ENCODE measurements at places on chromosomes 7 and 10.

DNA sequence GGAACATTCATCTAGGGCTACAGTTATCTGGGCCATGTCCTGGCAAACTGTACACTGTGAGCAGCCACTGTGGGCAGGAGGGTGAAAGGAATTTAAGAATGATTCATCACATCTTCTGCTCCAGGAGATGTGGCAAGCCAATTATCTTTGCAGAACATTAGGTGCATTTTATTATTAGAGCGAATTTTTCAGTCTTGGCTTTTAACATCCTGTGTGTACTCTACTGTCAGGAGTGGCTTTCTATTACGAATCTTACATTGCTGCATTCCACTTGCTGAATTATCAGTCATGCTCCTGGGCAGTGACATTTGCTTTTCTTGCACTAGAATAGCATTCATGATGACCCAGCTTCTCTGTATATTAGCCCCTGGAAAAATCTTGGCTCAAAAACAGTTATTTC lies 109.2 kb upstream of the TARP start:
- DNase-seq, result no peak

DNA sequence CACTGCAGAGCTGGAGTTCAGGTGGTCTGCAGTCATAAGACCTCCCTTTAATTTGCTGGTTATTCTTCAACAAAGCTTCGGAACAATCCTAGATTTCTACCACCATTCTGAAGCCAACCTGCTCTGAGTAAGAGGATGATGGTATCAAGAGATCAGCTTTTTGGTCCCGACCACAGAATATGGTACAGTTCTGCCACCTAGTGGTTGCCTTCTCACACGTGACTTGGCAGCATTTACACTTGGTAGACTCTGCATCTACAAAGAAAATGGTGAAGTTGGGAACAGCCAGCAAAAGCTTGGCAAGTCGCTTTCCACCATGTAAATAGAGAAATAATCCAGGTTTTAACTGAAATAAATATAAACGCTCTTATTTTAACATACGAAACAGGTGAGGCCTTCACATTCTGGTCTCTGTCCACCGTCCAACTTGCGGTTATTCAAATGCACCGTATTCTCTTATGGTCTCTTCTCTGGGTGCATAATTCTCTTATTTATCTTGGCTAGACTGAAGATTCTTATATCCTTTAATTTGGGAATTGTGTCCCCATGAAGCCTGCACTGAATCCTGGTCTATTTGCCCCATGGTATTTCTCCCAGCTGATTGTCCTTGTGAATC lies 173.9 kb upstream of the GRM3 start:
- DNase-seq, result peak; percentile 2

- DNase-seq, result peak; percentile 57
Measured at GRCh38 chr10:8137272-8137681, 82.8 kb downstream of the GATA3 start.

DNA sequence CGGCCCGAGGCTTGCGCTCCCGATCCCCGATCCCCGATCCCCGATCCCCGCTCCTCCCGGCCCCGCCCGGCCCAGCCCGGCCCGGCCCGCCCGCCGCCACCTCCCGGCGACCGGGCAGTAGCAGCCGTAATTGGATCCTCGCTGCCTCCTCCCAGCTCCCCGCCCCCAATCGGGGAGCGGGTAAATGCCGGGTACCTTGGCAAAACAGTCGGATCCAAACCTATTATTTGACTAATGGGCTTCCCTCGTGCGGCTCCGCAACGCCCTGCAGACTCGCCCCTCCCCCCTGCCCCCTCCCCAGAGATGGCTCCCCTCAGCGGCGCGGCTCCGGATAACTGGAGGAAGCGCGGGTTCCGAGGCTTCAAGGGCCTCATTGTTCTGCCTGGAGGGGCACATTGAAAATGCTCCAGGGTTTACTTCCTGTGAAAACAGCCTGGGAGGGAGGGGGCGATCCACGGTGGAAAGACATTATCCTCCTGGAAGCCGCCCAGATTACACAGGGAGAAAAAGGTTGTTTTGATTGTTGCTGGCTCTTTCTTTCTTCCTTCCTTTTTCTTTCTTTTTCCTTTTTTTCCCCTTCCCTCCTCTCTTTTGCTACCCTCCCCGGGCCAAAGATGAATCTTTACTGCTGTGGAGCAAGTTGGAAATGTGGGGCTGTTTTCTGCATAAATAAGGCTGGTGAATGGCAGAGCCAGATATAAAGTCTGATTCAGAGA lies 94.7 kb upstream of the ZMIZ1 start:
- no peak for DNase-seq

DNA sequence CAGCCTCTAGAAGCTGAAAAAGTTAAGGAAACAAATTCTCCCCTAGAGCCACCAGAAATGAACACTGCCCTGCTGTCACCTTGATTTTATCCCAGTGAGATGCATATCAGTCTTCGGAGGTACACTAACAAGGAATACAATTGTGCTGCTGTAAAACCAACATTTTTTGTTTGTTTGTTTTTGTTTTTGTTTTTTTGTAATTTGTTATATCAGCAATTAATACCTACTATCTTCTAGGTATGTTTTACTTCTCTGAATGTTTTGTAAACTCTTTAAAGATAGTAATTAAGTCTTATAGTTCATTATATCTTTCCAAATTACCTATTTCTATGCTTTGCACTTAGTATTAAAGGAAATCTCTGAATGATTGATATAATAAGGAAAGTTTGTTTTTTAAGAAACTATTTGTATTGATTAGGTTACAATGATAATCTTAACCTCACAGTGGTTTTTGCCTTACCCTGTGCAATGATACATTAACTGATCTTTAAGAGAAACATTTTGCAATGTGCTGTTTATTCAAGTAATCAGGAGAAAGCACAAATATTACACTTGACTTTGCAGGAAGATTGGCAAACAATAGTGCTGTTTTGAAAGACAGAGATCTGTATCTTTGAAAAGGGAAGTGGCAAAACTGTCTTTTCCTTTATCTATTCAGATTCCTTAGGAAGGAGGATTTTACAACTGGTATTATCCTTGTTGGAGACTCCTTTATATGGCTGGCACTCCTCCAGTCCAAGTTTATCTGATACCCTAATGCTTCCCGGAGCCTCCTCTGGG lies 11.3 kb upstream of the HGF start:
- DNase-seq, result no peak

DNA sequence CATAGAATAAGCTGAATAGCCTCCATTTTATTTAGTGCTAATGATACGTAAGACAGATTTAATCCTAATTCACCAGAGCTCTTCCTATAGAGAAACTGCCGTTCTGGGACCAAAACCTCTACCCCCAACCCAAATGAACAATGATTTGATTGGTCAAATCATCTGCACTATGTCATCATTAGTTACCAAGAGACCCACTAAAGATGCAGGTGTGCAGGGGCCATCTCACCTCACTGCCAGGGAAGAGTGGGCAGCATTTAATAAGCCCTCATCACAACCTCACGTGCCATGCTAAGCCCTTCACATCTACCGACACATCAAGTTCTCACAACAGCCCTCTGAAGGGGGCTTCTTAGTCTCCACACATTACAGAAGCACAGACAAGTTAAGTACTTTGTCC lies 87.0 kb downstream of the VIPR2 start:
- no peak for DNase-seq

GRCh38 chr10:132066812-132067211 lies 1.1 kb downstream of the JAKMIP3 start:
- no peak for DNase-seq

- DNase-seq, result no peak
Measured at GRCh38 chr10:117256910-117257309, 16.0 kb downstream of the SLC18A2 start.

GRCh38 chr7:26393818-26394217 lies 102.2 kb downstream of the SNX10 start:
- DNase-seq, result no peak

DNA sequence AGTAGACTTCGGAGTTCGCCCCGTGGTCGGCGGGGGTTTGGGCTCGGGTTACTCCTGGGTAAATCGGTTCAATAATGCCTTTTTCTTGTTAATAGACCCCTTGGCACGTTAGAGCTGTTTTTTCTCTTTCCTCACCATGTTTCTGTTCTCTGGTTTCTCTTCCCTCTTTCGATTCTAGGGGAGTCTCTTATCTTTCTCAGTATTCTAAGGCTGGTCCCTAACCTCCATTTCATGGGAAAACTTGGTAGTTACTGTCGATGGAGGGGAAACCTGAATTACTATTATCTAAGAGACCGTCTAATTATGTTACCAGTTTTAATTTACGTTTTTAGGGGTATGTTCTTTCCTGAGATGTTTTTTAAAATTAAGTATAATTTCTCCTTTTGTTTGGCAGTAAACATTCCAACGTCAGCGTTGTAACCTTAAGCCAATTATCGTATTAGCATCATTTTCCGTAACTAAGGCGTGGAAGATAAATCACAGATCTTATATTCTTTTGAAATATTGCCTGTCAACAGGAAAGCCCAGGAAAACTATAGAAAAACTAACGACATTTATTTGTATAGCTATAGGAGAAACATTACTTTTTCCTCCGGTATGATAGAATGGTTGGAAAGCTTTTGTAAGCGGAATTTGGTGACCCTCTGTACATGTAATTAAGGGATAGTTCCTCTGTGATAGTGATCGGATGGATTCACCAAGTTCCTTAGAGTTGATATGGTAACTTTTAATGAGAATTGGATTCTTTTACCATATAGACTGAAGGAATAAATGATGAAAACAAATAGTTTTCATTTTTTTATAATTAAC lies 847 bp downstream of the BTAF1 start:
- no peak for DNase-seq

- DNase-seq, result no peak
Measured at GRCh38 chr10:110040108-110040507, 32.3 kb downstream of the ADD3 start.

- no peak for DNase-seq
Measured at GRCh38 chr10:105974803-105975456, 1189.6 kb downstream of the SORCS1 start.

- no peak for DNase-seq
Measured at GRCh38 chr10:50600831-50601477, 22.8 kb downstream of the SGMS1 start.

DNA sequence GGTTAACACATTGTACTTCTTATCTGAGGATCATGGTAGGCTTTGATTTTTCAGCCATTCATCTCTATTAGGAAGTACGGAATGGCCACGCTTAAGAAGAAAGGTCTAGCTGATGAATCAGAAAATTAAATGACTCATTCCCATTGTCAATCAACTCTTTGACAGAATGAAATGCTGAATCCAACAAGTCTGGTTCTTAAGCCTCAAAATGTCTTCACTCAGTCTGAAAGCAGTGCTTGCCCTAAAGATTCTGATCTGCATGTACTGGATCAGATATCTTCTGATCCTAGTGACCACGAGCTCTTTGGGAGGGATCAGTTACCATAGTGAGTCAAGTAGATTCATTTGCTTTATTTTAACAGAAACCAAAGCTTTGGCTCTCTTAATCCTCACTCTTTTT lies 5.7 kb upstream of the CELF2 start:
- no peak for DNase-seq

DNA sequence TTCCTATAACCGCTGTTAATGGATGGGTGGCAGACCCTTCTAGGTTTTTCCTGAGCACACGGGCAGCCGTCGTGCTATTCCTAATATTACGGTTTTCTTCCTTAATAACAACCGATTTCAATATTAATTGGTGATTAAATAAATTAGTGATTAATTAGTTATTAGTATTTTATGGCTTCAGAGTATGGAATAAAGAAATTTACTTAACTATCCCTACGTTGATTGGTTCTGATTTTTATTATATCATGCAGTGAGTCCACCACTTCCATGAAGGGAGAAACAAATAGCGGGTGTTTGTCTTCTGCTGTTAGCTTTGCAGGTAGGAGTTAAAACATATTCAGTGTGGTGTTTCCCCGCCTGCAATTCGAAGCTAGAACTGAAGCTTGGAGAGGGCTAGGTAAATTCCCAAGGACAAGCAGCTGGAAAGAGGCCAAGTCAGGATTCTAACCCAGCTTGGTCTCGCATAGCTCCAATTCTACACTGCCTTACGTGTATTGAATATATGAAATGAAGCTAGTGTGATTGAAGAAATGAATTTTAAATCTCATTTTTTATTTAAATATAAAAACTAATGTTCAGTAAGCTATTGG lies 928 bp upstream of the CSTF2T start:
- DNase-seq, result no peak

DNA sequence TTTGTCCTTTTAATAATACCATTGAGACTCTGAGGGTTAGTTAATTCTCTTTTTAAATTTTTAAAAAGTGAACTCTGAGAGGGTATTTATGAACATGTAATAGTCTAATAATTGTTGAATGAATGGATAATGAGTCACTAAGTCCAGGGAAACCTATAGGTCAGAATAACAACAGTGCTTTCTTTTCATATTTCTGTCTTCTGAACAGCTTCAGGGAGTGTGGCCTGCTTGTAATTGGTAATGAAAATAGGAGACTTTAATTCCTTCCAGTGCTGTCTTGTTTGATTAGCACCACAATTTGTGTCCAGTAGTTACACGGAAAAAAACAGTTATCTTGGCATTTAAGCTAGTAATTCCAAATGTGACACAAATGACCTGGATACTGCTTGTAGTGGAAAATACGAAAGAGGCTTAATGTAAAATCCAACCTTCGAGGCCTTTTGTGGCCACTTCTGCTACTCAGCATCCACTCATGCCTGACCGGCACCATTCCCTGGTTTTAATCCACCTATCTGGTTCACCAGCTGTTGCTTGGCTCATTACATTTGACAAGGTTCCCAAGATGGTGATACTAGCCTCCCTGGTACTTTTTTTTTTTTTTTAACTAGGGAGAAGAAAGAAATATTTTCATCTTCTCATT lies 149.3 kb upstream of the IMMP2L start:
- DNase-seq, result no peak

GRCh38 chr10:12650122-12650521 lies 300.8 kb downstream of the CAMK1D start:
- no peak for DNase-seq

- DNase-seq, result no peak
Measured at GRCh38 chr7:154480817-154481216, 428.6 kb downstream of the DPP6 start.
